Inflammatory macrophage treated with lipopolysaccharide for 4 hours (primary cell): ENCODE measurements at places on chromosomes 13 and 19.

DNA sequence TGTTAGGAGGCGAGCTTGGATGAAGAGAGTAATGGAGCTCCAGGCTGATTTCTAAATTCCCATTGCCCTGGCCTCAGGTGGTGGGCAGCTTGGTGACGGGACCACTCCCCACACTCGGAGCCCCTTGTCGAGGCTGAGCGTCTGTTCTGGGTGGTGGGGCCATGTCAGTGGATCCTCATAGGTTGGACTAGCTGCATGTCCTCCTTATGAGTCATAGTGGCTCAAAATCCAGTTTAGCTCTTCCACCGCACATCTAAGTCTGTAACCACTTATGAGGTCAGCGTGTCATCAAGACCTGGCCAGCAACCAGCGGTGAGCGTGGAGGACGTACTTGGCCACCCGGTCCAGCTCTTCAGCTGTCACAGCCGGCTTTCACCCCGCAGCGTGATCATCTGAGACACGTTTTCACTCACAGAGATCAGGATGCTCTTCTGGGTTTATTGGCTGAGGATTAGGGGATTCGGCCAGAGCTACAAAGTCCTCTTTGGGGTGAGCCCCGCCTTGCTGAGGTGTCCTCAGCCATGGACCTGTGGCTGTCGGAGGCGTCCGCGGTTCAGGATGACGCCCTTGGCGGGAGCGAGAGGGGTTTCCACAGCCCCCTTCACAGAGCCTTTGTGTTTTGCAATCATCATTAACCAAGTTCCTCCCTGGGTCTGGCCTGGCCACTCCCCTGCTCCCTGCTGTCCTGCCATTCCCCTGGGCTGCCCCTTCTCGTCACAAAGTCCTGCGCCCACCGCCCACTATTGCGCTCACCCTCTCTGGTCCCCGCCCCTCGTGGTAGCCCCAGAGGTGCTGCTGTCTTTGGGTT lies 41.9 kb downstream of the ADPRHL1 start:
- DNase-seq, result peak; percentile 4

GRCh38 chr13:65343898-65344663 lies 1886.1 kb downstream of the PCDH9 start:
- no peak for DNase-seq

GRCh38 chr13:108020027-108020426 lies 195.3 kb downstream of the LIG4 start:
- no peak for DNase-seq

DNA sequence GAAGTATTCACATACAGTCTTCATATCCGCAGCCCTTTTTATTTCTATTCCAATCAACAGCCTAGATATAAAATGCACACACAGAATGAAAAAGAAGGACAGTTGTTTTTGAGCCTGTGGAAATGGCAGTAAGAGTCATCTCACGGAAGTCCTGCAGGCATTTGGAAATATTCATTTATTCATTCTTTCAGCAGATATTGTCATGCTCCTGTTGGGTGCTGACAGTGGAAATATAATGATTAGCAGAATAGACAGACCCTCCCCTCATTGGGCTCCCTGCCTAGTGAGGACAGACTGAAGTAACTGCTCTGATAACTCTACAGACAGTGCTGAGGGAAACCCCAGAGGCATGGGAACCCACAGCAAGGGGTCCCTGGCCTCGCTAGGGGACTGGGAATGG lies 392.3 kb downstream of the FOXO1 start:
- DNase-seq, result no peak

DNA sequence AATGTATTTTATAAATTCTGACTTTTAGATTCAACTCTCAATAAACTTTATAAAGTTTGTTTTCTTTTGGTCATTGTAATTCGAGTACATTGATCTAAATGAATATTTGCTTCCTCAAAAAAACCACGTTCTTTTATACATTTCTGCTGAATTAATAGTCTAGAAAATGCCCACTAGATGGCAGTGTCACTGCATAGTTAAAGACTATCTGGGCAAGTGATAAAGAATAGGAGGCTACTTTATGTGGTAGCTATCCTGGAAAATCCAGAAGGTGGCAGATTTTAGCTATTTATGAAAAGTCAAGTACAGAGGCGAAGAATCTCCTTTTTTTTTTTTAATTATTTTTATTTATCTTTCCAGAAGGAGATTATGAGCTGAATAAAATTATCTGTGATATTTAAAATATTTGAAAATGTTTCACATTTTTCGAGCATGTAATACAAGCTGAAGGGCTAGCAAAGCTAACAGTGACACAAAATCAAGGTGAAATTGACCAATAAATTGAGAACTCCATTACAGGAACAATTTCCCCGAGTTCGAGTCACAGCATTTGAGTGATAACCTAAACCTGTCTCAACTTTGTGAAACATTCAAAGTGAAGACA lies 221.8 kb downstream of the OLFM4 start:
- peak; percentile 72 for DNase-seq

DNA sequence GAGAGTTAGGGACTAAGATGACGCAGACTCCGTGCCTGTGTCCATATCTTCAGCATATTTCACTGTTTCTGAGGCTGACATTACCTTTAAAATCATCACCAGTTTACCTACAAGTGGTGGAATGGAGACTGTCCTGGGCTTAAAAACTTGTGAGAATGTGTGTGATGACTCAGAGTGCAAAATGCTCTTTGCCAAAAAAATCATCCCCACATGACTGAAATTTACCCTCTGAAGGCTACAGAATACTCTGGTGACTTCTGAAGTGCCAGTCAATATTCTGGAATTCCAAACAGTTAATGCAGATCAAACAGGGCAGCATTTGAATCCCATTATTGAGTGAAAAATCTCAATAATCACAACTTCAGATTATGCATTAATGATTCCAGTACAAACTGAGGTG lies 901.4 kb downstream of the EFNB2 start:
- no peak for DNase-seq
